ENCODE measurements at places on chromosomes 5 and 9.

DNA sequence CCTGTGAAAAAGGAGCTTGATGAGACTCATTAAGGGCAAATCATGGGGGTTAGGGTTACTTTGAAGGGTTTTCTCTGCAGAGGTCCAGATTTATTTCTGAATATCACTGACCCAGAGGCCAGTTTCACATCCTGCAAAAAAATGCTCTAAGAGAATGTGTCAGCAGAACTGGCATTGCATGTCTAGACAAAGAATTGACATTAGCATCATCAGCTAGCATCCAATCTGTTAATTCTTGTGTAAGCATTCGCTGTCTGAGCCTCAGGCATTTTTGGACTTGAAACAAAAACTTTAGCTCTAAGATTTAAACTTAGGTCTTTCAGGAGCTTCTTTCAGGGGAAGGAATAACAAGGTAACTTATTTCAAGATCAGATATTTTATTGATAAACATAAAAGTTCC lies 187.9 kb upstream of the ELL2 start:
- DNase-seq = no peak

DNA sequence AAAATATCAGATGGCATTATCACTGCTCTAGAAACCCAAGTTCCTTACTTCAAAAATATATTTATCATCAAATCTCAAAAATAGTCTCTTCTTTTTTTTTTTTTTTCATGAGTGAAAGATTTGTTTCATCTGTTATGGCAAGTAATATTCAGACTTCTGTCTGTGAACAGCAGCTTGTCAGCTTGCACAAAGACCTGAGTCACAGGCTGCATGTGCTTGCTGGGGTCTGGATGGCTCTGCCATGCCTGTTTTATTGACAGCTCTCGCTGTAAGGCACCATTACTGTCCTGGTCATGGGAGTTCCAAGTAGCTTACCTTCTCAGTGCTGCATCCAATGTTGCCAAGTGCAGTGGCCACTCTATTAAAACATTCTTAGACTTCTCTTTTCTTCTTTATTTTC lies 456.4 kb downstream of the GADD45G start:
- no peak for DNase-seq

DNA sequence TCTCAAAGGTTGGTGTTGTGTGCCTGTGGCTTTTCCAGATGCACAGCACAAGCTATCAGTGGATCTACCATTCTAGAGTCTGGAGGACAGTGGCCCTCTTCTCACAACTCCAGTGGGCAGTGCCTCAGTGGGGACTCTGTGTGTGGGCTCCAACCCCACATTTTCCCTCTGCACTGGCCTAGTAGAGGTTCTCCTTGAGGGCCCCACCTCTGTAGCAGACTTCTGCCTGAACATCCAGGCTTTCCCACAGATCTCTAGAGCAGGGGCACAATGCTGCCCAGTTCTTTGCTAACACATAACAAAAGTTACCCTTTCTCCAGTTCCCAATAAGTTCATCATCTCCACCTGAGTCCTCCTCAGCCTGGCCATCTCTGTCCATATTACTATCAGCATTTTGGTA lies 102.1 kb upstream of the ANKRD55 start:
- no peak for DNase-seq

- no peak for DNase-seq
These were observed 962 bp upstream of the PKN3 start for GRCh38 chr9:128701227-128701854.

All from occipital lobe (tissue), 3 donors.